ENCODE measurements at places on chromosomes 13 and 19.

DNA sequence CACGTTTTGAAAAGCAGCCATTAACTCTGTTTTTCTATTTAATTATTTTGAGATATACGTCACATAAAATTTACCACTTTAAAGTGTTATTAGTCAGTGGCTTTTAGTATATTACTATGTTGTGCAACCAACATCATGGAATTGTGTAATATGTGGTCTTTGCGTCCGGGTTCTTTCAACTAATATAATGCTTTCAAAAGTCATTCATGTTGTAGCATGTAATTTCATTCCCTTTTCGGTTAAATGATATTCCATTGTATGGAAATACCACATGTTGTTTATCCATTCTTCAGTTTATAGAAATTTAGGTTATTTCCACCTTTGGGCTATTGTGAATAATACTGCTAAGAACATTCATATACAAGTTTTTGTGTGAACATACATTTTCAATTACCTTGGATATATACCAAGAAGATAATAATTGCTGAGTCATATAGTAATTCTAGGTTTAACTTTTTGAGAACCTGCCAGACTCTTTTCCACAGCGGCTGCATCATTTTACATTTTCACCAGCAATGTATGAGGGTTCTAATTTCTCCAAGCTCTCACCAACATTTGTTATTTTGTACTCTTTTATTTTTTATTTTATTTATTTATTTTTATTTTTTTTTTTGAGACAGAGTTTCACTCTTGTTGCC, 28.1 kb upstream of the CLDN10 start:
- DNase-seq = no peak

DNA sequence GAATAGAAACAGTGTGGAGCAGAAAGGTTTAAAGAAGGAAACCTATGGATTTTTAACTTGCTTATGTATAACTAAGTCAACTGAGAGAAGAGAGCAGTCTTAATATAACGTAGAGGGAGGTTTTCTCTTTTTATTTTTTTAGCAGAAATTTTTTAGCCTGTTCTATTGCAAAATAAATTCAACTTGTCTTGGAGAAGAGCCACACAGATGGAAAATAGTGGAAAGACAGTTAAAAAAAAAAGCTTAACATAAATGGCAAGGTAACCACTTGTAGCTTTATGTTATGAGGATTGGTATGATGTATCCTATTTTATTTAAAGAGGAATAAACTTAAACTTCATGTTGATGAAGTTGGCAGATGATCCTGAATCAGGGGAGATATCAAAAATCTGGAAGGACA, 312.4 kb downstream of the SHISA2 start:
- DNase-seq = no peak

DNA sequence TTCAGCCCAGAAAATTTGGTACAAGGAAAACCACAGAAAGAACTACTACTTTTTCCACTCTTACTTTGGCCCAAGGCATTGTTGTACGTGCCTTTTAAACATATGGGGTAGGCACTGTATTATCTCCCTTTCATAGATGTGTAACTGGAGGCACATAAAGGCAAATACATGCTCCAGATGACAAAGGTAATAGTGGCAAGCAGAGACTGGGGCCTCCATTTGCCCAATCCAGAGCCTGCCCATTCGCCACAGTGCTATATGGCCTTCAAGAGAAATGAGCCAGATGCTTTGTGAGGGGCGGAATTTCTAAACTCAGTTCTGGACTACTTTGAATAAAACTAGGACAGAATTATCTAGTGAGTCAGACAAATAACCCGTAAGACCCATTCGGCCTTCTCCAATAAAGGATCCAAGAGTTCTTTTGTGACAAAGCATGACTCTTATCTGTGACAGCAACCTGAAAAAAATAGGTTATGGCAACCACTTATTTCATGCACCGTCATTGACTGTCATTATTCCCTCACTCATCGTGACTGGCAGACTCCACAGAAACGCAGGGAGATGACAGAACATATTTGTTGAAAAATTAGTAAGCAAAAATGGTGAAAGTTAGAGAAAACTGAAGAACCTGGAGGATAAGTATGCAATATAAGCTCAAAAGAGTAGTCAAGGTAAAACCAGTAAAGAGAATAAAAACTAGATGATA, 712.0 kb upstream of the GPC6 start:
- DNase-seq = no peak

- DNase-seq = no peak
Measured at GRCh38 chr13:19861762-19862161, 1.7 kb downstream of the ZMYM5 start.

GRCh38 chr13:78382491-78382890, 220.9 kb downstream of the POU4F1 start:
- no peak for DNase-seq

DNA sequence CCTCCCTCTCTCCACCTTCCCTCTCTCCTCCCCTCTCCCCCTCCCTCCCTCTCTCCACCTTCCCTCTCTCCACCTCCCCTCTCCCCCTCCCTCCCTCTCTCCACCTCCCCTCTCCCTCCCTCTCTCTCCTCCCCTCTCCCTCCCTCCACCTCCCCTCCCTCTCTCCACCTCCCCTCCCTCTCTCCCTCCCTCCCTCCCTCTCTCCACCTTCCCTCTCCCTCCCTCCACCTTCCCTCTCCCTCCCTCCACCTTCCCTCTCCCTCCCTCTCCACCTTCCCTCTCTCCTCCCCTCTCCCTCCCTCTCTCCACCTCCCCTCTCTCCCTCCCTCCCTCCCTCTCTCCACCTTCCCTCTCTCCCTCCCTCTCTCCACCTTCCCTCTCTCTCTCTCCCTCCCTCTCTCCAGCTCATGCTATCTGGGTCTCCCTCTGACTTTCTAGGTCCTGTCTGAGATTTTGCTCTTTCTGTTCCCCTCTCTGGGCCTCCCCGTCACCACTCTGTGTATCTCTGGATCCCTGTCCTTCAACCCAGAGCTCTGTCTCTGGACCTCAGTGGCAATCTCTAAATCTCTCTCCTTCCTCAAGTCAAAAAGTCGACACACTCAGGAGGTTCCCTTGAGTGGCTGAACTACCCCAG, 3.5 kb upstream of the CNOT3 start:
- DNase-seq = no peak

- DNase-seq = no peak
Measured at GRCh38 chr13:22405891-22406290, 735.0 kb downstream of the FGF9 start.

DNA sequence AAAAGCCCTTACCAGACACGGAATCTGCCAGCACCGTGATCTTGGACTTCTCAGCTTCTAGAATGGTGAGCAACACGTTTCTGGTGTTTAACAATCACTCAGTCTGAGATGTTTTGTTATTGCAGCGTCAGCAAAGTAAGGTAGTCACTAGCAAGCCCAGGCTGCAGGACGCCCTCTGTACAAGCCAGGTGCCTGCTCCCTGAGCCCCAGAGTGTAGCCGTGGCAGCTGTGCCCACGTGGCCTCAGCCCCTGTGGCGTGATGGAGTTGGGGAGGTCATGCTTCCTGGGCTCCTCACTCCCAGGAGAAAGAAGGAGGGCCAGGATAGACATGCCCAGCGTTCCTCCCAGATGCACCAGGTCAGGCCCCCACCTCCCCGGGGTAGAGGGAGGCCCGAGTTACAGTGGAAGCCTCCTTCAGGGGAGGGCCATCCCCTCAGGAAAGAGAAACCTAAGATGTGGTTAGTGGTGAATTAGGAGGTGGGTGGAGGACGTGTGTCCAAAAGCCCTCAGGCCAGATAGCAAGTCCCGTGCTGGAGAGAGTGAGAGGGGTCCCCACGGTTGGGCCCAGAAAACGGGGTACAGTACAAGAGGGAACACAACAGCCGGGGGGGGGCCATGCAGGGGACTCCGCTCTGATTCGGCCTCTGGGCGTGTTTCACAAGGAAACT, 169.6 kb upstream of the SOX1 start:
- no peak for DNase-seq

DNA sequence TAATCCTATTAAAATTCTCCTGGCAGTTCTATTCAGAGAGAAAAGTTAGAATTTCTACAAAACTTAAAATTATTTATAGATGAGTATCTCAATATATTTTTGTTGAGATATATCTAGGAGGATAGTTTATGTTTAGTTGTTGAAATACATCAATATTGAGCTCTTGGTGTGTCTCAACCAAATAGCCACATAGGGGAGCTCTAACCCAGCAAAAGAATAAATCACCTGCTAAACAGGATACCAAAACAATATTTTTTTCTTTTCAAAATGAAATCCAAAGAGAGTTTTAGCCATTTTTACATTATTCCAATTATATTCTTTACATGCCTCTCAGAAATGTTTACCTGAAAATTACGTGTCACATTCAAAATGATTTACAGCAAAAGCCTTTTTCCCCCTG, 954.7 kb downstream of the SLITRK6 start:
- no peak for DNase-seq

GRCh38 chr13:41409611-41410010, 47.7 kb upstream of the RGCC start:
- DNase-seq = no peak

GRCh38 chr13:27971236-27971645, 2.1 kb upstream of the CDX2 start:
- no peak for DNase-seq

GRCh38 chr13:76019421-76020044, 383.4 kb downstream of the LMO7 start:
- DNase-seq = no peak

DNA sequence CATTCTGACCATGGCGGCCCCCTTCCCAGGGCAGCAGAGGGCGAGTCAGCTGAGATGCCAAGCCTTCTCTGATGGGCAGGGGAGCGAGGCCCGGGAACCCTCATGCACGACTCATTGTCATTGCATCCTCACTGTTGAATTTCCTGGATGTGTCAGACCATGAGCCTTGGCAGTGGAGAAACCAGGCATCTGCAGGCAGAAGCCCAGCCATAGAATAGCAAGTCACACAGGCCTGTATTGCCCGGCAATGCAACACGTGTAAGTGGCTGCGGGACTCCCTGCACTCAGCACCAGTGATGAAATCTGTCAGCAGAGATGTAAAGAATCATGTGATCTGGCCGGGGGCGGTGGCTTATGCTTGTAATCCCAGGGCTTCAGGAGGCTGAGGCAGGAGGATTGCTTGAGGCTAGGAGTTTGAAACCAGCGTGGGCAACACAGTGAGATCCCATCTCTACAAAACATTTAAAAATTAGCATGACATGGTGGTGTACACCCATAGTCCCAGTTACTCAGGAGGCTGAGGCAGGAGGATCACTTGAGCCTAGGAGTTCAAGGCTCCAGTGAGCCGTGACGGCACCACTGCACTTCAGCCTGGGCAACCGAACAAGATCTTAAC, 199.7 kb downstream of the KATNAL1 start:
- DNase-seq = no peak

DNA sequence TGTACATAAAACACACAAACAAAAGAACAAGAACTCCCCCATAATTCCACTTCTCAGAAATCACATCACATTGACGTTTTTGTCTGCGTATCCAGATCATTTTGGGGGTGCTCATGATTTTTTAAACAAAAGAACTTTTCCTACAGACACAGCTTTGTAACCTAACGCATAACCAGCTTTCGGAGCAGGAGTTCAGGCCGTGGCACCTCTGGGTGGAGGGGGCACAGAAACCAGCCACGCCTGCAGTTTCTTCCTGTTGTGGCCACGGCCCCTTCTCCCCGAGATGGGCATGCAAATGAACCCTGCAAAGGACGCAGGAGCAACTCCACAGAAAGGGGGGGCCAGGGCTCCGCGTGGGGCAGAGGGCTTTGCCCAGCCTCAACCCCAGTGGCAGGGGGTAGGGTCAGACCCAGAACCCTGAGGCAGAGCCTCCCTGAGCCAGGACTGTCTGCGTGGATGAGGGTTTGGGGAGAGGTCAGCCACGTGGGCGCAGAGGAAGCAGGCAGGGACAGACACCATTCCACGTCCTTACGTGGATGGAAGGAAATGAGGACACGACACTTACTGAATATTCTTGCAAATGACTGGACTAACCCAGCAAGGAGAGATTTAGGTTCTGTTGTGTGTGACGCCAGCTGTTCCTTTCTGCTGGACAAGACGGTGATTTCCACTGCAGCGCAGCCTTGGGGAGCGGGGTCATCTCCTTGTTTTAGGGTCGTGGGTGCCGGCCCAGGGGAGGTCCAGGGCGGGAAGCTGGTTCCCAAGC, 64.4 kb downstream of the RASA3 start:
- DNase-seq = no peak

DNA sequence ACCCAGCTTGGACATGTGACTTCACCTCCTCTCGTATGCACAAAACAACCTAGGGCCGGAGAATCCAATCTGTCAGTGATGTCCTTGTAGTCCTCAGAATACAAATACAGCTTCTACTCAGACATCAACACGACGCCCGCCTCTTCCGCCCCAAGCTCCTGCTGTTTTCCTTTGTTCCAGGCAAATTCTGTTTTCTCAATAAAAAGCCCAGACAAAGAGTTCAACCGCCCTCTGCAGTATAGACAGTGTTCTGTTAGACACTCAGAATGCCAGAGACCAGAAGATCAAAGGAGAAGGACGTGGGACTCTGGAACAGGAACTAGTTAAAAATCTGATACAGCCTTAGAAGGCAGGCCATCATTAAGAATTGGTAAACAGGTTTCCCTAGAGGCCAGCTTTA, 42.0 kb upstream of the GGACT start:
- DNase-seq = no peak

GRCh38 chr13:114323349-114323748, 9.0 kb downstream of the CHAMP1 start:
- DNase-seq = no peak

All from SJSA1 (cell line).